ENCODE measurements at places on chromosomes 4 and X.

DNA sequence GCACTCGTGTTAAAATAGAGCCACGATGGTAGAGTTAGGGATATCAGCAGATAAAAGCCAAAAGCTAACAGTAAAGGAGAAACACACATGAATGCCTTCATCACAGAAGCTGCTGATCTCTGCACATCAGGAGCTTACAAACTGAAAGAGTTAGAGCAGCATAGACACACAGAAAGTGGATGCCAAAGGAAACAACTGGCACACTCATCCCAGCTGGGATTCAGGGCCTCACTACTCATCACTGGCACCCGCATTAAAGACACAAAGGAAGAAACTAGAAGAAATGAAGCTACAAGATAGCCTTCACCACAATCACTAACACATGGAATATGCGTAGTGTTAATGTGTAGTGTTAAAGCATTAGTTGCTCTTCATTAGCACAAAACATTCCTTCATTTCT, 156.4 kb upstream of the TBL1X start:
- DNase-seq, result no peak

GRCh38 chrX:68429216-68429615, 4.1 kb downstream of the OPHN1 start:
- no peak for DNase-seq

DNA sequence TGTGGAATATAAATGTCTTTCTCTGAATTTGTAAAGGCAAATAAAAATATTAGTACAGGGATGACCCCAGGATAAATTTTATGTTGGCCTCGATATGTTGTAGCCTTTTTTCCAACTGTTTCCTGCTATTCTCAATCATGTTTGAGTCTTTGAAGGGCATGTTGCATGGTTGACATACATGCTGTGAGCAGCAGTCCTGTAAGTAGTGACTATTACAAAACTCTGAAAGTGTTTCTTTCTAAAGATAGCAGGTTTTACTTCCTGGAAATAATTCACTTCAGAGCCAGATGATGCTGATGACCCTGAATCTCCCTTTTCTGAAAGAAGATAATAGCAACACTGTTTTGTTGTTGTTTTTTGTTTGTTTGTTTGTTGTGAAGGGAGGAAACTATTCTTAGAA, 393.0 kb upstream of the GNPDA2 start:
- no peak for DNase-seq

DNA sequence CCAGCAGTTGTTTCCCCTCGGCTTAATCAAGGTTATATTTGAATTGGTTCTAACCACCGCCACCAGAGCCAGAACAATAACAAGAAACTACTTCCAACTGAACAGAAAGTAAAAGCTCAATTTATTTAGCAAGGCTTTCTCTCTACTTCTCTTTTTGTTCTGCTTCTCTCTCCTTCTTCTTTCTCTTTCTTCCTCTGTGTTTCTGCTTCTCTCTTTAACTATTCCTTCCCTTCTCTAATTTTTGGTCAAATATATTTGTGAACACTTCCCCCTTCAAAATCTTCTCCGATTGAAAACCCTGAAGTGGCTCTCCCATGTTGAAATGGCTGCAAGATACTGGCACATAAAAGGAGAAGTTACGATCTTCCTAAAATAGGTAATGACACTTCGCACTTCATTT, 1195.9 kb upstream of the PRKX start:
- no peak for DNase-seq
